ENCODE measurements at places on chromosomes 12 and 14. TPM values are rescaled to one million over a fixed set of nuclear protein-coding genes. Genes with fewer than 3 reads are reported as not detected.

RBP5 gene
- not detected for total RNA-seq

TCL1B gene
- total RNA-seq = not detected

DNAJC22 gene
- not detected for total RNA-seq

SIRT4 gene
- total RNA-seq = 0.79 TPM

GPR68 gene
- 18.8 TPM for total RNA-seq

RAPGEF3 gene
- total RNA-seq = 0.79 TPM

NTS gene
- not detected for total RNA-seq

TSPAN9 gene
- 1.2 TPM for total RNA-seq

PSMB11 gene
- total RNA-seq = not detected

KRT2 gene
- 0.42 TPM for total RNA-seq

SPTB gene
- 0.91 TPM for total RNA-seq

PRKD1 gene
- total RNA-seq = not detected

PTGER2 gene
- total RNA-seq = 23.1 TPM

ZDHHC22 gene
- not detected for total RNA-seq

SERPINA9 gene
- total RNA-seq = not detected

PRB2 gene
- total RNA-seq = not detected

RPL10L gene
- not detected for total RNA-seq

INHBE gene
- total RNA-seq = not detected

ESRRB gene
- total RNA-seq = not detected

IFNG gene
- 15.0 TPM for total RNA-seq

LYSET gene
- 6.9 TPM for total RNA-seq

ZFHX2 gene
- 0.42 TPM for total RNA-seq

HEBP1 gene
- total RNA-seq = 12.1 TPM

ASPG gene
- not detected for total RNA-seq

EIF2B1 gene
- total RNA-seq = 53.8 TPM

TESPA1 gene
- 93.8 TPM for total RNA-seq

MAP3K9 gene
- 15.7 TPM for total RNA-seq

LRCOL1 gene
- total RNA-seq = not detected

KLRC2 gene
- total RNA-seq = not detected

RNASE3 gene
- not detected for total RNA-seq

IFNG-AS1 gene
- 9.3 TPM for total RNA-seq

SENP1 gene
- 25.1 TPM for total RNA-seq

DIO2 gene
- not detected for total RNA-seq

MYF6 gene
- not detected for total RNA-seq

A2M gene
- total RNA-seq = not detected

CEBPE gene
- total RNA-seq = not detected

SAMD15 gene
- total RNA-seq = 0.42 TPM

TSPAN31 gene
- total RNA-seq = 8.7 TPM

EIF2S3B gene
- total RNA-seq = 0.62 TPM

KRT77 gene
- total RNA-seq = not detected

LPAR5 gene
- 7.0 TPM for total RNA-seq

AHNAK2 gene
- not detected for total RNA-seq

AQP2 gene
- total RNA-seq = not detected

KLRD1 gene
- 0.20 TPM for total RNA-seq
